ENCODE measurements at places on chromosomes 2 and 18.

DNA sequence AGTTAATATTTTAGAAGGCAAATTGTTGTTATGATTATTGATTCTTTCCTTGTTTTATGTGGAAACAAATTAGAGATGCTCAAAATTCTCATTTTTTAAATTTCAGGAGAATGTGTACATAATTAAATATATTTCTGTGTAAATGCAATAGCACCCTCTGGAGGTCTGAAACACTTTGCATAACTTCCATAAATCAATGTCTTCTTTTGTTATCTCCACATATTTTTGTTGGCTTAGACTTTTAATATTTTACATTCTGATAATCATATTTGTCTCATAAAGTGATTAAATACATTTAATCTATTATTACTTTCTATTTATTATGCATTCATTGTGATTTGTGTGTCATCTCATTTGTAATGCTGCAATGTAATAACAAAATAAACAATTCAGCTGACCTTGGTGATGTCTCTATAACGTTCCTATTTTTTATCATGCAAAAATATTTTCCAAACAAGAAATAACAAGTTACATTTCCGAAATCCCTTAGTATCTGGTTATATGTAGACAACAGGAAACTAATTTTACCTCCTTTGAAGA, 201.8 kb upstream of the GALNT5 start:
- DNase-seq: peak; percentile 37

DNA sequence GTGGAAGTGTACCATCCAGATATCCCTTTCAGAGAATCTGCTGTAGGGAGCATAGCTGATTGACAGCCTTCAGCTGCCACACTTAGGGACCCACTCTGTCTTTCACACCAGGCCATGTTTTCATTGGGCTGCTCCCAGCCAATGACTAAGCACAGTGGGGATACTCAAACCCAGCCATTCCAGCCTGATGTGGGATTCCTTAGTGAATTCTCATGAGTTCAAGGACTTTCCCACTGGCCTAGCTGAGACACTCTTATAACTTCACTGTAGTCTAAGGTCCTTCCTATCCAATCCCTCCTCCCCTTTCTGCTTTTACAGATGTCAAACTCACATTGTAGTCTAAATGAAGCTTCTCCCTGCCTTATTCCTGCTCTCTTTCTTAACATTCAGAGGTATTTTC, 201.2 kb downstream of the PIK3C3 start:
- DNase-seq: no peak

- DNase-seq: no peak
Observed at GRCh38 chr18:48308755-48309575, 100.2 kb downstream of the ZBTB7C start.

DNA sequence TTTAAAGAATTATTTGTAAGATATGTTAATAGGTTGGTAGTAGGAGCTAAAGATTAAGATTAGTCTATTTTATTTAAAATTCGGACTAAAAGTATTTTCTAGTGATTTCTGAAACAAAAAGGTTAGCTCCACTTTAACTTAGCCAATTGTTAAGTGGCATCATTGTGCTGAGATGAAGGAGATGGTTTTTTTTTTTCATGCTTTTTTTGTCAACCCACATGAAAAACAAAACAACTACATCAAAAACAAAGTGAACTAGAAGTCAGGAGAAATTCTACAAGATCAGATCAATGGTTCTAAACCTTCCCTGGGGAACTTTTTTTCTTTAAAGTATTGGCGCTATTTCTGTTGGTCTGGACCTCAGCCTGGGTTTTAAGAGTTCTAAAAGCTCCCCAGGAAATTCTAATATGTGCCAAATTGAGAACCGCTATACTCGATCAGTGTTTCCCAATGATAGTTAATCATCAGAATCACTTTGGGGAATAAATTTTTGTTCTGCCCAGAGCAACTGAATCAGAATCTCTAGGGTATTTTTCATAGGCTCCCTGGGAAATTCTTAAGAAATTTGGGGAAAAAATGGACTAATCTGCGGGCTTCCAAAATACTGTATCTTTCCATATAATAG, 2.3 kb downstream of the ZC3H6 start:
- DNase-seq: peak; percentile 9

GRCh38 chr18:49185623-49186022, 234.9 kb upstream of the SMAD7 start:
- no peak for DNase-seq

GRCh38 chr2:24183366-24184069, 8.7 kb downstream of the FAM228A start:
- DNase-seq: no peak

DNA sequence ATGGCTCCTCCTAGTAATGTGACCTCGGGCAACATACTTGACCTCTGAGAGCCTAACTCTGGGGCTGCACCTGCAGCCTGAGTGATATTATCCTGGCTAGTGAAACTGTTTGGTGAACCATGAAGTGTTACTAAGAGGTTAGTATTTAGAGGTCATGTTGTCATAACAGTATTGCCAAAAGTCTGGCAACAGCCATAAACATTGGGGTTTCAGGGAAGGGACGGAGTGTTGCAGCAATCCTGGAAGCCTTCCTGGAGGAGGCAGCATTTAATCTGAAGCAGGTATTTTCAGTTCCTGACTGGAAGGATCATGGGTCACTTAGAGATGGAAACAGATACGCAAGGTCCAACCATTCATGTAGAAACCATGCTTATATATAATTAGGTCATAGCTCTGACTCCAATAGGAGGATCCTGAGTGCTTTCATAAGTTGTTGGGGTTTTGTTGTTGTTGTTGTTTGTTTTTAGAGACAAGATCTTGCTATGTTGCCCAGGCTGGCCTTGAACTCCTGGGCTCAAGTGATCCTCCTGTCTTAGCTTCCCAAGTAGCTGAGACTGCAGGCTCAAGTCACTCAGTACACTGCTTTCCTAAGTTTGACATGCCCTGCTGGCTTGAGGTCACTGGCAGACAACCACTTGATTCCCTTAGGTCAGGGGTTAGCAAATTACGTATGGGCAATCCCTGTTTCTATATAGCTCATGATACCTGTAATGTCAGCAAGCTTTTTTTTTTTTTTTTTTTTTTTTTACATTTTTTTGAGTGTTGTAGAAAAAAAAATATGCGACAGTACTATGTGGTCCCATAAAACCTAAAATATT, 21.5 kb downstream of the GPR39 start:
- no peak for DNase-seq

GRCh38 chr2:197954328-197954727, 149.9 kb downstream of the PLCL1 start:
- DNase-seq: no peak

DNA sequence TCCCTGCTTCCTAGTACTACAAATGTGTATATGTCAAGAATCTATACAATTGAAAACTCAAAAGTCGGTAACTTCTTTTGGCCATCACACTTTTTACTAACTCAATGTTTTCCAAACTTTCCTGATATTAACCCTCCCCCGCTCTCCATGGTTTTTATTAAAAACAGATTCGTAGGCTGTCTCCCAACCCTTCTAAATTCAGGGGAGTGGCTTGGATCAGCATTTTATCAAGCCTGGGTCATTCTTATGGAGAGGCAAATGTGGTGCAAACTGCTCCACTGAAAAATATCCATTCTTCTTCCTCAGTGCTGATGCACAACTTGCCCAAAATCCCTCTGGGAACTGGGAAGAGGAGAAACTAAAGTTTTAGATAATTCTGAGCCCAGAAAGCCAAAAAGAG, 134.2 kb downstream of the RIF1 start:
- DNase-seq: peak; percentile 47

GRCh38 chr18:7133181-7133580, 15.6 kb upstream of the LAMA1 start:
- DNase-seq: peak; percentile 22

- no peak for DNase-seq
Observed at GRCh38 chr2:74880054-74880728, 46.3 kb downstream of the HK2 start.

DNA sequence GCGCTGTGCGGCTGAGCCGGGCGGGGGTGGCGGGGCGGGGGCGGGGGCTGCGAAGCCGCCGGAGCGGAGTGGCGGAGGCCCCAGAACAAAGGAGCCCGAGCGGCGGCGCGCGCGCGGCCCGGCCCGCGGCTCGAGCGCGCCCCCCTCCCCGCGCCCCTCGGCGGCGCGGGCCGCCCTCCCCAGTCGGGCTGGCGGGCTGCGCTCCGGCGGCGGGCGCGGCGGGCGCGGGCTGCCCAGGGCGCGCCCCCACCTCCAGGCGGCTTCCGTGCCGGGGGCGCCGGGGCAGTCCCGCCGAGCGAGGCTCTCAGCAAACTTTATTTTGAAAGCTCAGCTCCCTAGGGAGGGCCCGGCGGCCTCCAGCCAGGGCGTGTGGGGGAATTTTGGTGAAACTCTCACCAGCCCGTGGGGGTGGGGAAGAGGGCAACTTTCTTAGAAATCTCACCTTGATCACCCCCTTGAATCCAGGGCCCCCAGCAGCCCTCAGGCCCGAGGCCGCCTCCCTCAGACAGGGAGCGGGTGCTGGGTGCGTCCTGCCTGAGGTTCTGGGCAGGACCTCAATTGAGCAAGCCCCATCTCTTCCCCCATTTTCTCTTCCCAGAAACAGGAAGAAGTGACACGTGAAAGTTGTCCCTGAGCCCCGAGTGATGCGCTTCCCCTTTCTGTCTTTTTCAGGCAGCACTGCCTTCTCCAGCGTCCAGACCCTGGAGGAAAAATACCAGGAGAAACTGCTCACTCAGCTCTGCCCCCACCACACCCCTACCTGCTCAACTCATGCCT, 786 bp downstream of the TET3 start:
- DNase-seq: no peak

GRCh38 chr2:239321596-239322415, 79.0 kb downstream of the HDAC4 start:
- DNase-seq: no peak

- no peak for DNase-seq
Observed at GRCh38 chr2:169683054-169683424, 11.2 kb downstream of the CFAP210 start.

DNA sequence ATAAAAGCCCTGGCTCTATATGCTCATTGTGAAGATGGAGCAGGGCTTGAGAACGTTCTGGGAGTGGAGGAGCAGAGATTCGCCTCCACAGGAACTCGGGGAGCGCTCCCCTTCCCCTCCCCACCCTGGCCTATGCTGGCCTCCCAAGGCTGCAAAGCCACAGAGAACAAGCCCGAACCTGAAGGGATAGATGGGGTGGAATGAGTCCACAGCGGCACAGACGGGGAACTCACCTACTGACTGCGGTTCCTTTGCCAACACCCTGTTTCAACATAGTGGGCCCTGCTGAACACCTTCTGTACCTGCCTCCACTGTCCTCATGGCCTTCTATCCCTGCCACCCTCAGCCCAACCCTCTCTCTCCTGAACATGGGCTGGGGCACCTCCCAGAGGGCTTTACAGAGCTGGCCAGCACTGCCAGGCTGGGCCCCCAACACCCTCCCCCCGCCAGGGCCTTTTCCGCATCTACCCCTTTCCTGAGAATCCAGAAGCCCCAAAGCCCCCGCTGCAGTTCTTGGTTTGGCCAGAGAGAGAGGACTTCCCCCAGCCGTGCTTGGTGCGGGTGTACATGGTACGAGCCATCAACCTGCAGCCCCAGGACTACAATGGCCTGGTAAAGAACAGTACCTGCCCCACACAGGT, 41.5 kb downstream of the LMAN2L start:
- DNase-seq: no peak

All from fibroblast of skin of right biceps (primary cell).